DMS 273 treated with DMSO at 0.1 percent for 48 hours (cell line): ENCODE measurements at places on chromosomes 2 and 18.

GRCh38 chr2:62032096-62032495 lies 126.6 kb downstream of the COMMD1 start:
- DNase-seq = no peak

- DNase-seq = no peak
Observed at GRCh38 chr2:203718087-203718486, 11.6 kb downstream of the CD28 start.

GRCh38 chr2:66888791-66889631 lies 454.1 kb downstream of the MEIS1 start:
- DNase-seq = no peak

- no peak for DNase-seq
Observed at GRCh38 chr2:86598966-86599365, 24.7 kb downstream of the RNF103 start.

DNA sequence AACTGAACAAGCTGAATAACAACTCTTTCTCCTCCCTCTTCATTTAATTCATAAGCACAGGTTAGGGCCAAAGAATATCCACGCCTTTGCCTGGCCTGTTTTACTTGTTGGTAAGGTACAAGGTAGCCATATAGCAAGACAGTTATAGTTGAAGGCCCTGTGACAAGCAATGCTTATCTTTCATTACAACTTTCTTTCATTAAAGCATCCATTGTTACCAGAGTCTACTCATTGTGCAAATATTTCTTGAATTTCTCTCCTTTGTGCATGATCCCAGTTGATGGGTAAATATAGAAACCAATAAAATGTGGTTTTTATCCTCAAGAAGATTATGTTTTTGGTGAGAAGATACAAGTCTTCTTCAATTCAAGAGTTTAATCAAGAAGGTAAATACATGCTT lies 140.2 kb downstream of the UBE2E3 start:
- no peak for DNase-seq

DNA sequence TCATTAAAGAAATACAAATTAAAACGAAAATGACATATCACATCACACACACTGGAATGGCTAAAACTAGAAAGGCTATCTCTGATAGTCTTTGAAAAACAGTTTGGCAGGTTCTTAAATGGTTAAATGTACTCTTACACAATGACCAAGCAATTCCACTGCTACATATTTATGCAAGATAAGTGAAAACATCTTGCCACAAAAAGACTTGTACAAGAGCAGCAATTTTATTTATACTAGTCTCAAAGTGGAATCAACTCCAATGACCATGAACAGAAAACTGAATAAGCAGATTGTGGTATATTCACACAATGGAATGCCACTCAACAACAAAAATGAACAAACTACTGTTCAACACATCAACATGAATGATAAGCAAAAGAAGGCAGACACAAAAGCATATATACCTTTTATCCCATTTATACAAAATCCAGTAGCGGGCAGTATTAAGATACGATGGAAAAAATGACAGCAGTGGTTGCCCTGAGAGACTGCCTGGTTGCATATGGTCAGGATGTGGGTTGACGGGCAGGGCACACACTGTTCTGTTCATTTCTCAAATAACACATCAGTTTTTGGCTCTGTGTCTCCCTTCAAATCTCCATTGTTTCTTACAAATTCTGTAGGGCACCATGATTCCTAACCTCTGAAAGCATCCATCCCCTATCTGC lies 25.4 kb downstream of the SP100 start:
- DNase-seq = no peak

GRCh38 chr2:215796140-215796855 lies 217.1 kb downstream of the MREG start:
- DNase-seq = no peak

GRCh38 chr18:76672627-76673026 lies 149.7 kb upstream of the ZNF236 start:
- DNase-seq = no peak

DNA sequence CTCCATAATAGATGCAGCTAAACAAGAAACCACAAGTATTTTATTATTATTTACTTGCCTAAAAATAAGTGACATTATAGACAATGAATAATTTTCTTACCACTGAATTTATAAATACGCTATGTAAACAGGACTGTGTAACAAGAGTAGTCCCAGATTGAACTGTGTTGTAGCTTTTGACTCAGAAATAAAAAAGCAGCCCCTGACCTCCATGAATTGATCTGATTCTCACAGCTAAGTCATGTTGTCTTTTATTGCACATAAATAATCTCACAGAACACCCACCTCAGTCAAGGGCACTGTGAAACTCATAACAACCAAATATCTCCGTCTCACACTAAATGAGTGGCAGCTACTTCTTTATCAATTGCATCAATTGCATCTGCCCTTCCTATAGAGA lies 171.6 kb downstream of the TMX3 start:
- DNase-seq = no peak

- DNase-seq = no peak
Observed at GRCh38 chr2:44126106-44126797, 42.4 kb upstream of the PPM1B start.

DNA sequence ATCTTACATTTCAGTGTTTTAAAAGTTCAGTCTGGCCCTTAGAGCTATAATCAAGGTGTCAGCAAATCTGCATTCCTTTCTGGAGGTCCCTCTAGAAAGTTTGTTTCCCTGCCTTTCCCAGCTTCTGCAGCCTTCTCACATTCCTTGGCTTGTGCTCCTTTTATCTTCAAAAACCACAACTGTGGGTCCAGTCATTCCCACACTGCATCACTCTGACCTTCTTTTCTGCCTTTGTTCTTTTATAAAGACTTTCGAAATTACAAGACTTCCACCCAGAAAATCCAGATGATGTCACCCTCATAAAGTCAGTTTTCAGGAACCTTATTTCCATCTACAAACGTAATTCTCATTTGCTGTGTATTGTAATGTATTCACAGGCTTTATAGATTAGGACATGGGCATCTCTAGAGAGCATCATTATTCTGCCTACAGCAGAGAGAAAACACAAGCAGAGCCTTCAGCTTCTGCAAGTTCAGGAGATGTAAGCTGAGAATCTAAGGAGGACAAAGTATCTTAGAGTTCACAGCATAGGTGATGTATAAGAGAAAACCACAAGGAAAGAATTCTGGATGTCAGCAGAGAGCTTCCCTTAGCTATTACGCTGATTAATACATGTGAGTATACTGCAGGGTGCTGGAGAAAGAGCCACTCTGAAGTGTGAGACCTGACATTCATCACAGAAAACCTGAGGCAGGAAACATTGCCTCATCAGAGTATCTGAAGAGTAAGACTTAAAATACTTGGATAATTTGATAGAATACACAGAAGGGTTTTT lies 1100.2 kb downstream of the CBLN2 start:
- no peak for DNase-seq

DNA sequence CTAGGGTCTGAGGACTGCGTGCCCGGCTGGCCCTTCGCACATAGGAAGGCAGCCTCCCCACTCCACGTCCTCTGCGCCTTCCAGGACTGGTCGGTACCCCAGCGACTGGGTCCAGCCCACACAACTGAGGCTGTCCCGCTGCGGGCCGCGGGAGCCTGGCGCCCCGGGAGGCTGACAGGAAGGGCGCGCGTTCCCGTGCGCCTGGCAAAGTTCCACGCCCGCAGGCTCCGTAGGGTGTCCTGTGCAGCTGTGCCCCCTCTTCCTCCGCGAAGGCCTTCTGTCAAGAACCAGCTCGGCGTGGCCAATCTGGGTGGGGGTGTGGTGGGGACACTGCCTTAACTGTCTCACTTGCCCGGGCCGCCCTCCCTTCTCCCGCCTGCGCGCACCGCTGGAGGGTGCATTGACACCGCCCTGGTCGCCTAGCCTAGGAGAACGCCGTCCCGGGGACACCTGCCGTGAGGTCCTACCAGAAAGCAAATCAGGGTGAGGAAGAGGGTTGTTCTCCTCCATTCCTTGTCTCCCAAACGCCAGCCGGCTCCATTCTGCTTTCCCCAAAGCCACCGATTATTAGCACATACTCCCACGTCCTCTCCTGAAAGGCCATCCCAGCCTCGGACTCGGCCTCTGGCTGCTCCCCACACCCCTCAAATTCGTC lies 618 bp upstream of the LYPD1 start:
- no peak for DNase-seq

- no peak for DNase-seq
Observed at GRCh38 chr18:39232937-39233336, 1667.3 kb upstream of the CELF4 start.

- DNase-seq = no peak
Observed at GRCh38 chr2:206452242-206452641, 8.9 kb downstream of the ADAM23 start.

DNA sequence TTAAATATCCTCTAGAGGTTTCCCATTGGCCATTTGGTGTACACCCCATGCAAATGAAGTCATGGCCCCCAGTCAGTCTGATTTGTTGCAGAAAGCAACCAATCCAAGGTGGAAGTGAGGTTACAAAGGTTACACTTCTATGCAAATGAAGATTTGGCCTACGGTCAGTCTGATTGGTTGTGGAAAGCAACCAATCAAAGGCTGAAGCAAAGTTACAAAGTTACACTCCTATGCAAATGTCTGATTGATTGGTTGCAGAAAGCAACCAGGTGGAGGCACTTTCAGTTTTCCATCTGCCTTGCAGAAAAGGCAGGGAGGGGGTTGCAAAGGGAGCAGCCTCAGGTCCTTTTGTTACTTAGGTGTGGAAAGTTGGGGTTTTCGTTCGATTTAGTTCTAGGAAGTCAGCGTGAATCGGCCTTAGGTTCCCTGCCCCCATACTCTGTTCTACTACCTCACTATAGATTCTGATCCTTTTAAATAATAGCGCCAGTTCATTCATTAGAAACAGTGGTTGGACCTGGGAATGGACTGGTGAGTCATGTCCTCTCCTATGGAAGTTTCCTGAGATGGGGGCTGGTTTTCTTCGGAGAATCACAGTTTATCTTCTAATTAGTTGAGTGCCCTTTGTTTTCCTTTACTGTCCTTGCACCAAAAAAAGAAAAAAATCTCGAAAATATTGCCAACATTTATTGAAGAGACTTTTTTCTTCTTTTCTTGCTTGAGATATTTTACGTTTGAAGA lies 279.5 kb downstream of the AGAP1 start:
- no peak for DNase-seq

GRCh38 chr2:171878481-171878993 lies 15.5 kb downstream of the SLC25A12 start:
- DNase-seq = peak; percentile 59

DNA sequence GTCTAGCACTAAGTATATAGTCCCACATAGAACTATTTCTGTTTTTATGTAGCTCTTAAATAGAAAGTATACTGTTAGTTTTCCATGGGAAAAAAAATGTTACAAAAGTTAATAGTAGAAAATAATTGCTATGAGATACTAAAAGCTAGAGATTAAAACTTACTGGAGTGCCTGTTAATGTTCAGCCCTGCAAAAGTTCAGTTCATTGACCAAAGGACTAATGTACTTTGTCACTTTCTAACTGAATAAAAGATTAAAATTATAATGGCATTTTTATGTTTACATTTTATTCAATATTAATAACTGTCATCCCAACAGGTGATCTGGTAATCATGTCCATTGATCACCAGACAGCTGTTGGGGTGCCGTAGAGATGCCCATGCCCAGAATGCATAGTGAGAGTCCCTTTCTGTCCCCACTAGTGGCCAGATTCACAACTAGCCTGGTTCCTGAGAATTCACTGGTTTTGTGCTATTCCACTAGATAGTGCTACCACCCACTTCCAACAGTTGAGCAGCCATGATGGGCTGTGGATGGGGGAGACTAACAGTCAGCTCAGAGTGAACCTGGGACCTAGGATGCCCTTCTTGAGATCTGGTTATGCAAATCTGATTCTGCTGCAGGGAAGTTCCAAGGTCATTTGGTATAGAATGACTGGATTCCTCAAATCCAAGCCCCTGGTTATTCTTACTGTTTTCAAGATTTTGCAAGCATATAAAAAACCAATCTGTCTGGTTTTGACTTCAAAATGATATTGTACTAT lies 57.8 kb downstream of the AFTPH start:
- no peak for DNase-seq

GRCh38 chr18:22385718-22386117 lies 32.0 kb downstream of the CTAGE1 start:
- no peak for DNase-seq

GRCh38 chr2:224263571-224264043 lies 138.3 kb downstream of the FAM124B start:
- no peak for DNase-seq

DNA sequence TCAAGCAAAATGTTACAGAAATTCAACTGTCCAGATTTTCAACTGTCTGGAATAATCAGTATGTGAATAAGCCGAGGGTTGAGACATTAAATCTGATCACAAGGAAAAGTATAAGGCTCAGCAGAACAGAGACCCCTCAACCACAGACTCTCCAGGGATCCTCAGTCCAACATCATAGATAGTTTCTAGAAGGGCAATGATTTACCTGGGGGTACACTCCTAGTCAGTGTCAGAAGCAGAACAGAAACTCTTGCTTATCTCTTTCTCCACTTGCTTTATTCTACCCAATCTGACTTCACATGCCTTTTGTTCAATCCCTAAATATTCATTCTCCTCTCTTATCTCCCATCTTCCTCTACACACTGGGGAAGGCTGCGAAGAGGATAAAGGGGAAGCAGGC lies 36.4 kb downstream of the ICOS start:
- DNase-seq = no peak

- peak; percentile 14 for DNase-seq
Observed at GRCh38 chr18:79395761-79396404, at the start of gene NFATC1. Gene NFATC1 (plus strand): TSS chr18:79395930. CDS start chr18:79396225, 295 bp downstream.

- no peak for DNase-seq
Observed at GRCh38 chr2:29616569-29616968, 304.8 kb downstream of the ALK start.

- no peak for DNase-seq
Observed at GRCh38 chr2:224436634-224437033, 34.7 kb upstream of the FAM124B start.

- no peak for DNase-seq
Observed at GRCh38 chr18:5537860-5538259, 5.9 kb downstream of the EPB41L3 start.

- DNase-seq = no peak
Observed at GRCh38 chr2:9791711-9792110, 51.6 kb upstream of the TAF1B start.

GRCh38 chr2:240726876-240727275 lies 35.2 kb downstream of the AQP12A start:
- no peak for DNase-seq

GRCh38 chr18:80106482-80107051 lies 2.5 kb upstream of the ADNP2 start:
- no peak for DNase-seq

GRCh38 chr2:201441409-201441808 lies 9.8 kb downstream of the TRAK2 start:
- no peak for DNase-seq

- no peak for DNase-seq
Observed at GRCh38 chr18:55249550-55249949, 290.3 kb upstream of the CCDC68 start.

DNA sequence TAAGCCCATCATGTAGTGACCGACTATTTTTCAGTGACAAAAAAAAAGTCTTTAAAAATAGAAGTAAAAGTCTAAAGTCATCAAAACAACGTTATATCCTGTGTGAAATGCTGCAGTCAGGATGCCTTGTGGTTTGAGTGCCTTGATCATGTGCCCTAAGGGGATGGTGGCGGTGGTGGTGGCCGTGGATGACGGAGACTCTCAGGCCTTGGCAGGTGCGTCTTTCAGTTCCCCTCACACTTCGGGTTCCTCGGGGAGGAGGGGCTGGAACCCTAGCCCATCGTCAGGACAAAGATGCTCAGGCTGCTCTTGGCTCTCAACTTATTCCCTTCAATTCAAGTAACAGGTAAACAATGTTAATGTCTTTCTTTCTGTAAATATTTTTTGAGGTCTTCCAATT lies at the start of gene CD28:
Gene CD28, plus strand, starts transcription at position 237 of the 400 bp plus-strand sequence. Its CDS starts 58 bp downstream, at position 295.
- no peak for DNase-seq
